ENCODE measurements at places on chromosomes 6 and 20.
A peak's percentile ranks its signal among the peaks of the same experiment; 100 is the strongest.

- no peak for DNase-seq
Observed at GRCh38 chr6:160082627-160083026, 39.0 kb upstream of the SLC22A1 start.

- DNase-seq, result no peak
Observed at GRCh38 chr6:12289933-12290820, at the start of gene EDN1. EDN1 (plus strand) TSS chr6:12290361; CDS start chr6:12290630, 269 bp downstream.

GRCh38 chr20:44415833-44416715 is 59.6 kb upstream of the TTPAL start:
- DNase-seq, result no peak

DNA sequence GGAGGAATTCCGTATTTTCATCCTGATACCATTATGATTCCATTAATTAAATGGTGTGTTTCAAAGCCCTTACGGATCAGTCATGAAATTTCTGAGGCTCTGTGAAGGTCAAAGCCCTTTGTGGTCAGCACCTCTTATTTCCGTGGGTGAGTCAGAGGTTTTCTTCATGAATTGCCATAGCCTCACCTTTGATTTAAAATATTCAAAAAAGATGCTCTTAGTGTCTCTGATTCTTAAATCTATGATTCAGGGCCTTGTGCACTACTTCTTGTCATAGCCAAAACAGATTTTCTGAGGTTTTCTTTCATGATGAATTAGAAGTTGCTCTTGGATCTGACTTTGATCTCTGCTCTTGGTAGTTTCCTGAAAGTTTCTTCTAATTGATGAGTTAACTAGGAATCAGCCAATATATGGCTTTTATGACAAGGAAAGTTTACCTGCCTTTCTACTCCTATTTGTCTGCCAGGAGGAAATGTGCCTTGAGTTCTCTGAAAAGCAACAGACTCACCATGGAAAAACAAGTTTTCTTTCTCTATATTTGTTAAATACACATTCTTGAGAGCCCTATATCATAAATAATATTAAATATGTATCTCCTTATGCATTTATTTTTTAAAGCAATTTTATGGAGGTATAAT is 613.0 kb downstream of the UTRN start:
- DNase-seq, result no peak

- DNase-seq, result no peak
Observed at GRCh38 chr6:71681234-71681867, 205.0 kb upstream of the RIMS1 start.

- DNase-seq, result no peak
Observed at GRCh38 chr6:16295060-16295459, 56.7 kb downstream of the GMPR start.

GRCh38 chr6:152124429-152125074 is 317.1 kb downstream of the ESR1 start:
- no peak for DNase-seq

- DNase-seq, result no peak
Observed at GRCh38 chr20:15069355-15069754, 731.9 kb upstream of the FLRT3 start.

GRCh38 chr6:39128832-39129231 is 13.8 kb upstream of the SAYSD1 start:
- DNase-seq, result no peak

- DNase-seq, result no peak
Observed at GRCh38 chr20:46057856-46058598, 29.0 kb downstream of the SLC12A5 start.

DNA sequence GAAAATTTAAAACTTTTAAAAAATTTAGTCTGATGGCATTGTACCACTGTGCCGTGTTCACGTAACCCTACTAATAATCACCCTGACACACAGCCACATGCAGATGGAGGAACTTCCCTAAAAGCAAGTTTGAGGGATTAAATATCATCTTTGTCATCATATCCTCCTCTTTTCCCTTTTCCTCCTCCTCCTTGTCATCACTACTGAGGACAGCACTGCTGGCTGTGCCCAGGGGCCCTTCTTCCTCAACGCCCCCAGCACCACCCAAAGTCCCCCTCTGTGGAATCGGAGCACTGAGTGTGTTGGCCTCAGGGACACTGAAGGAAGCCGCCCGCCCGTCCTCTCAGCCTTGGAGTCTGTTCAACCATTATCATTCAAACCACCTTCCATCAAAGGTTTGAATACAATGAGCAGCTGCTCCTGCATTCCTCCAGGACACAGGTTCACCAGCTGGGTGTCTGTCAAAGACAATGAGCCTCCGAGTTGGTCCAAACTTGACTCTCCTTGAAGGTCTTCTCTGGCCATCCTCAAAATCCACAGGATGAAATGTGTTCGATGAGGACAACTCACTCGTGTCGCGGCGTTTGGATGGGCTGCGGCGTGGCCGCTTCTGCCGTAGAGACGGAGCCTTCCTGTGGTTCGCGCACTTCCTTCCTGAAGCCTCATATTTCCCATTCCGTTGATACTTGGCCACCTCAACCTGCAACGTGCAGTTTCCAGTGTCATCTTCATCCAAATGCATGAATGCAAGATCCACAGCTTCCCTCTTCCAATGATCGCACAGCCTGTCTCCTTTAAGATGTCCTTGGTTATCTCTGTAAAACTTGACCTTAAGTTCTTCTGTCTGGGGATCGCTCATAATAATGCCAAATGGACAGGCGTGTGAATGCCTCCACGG is 23.3 kb downstream of the NQO2 start:
- peak; percentile 19 for DNase-seq

- no peak for DNase-seq
Observed at GRCh38 chr20:9348316-9348715, 166.1 kb upstream of the LAMP5 start.

GRCh38 chr6:42313038-42313437 is 95.4 kb upstream of the MRPS10 start:
- no peak for DNase-seq

DNA sequence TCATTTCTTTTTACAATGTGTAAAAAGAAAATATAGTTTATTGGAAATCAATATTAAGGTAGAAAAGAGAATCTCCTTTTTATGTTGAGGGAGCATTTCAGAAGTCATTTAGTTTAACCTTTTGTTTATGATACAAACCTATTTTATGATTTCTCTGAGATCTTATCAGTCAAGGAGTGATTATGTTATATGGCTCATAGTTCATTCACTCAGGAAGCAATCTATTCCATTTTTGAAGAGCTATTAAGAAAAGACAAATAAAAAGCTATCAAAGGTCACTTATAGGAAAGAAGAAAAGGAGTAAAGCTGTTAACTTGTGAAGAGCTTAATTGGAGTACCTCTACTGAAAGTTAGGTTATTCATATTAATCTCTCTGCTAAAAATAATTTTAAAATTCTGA is 526.6 kb upstream of the JAG1 start:
- no peak for DNase-seq

GRCh38 chr6:158770533-158771330 is 48.4 kb downstream of the EZR start:
- DNase-seq, result no peak

DNA sequence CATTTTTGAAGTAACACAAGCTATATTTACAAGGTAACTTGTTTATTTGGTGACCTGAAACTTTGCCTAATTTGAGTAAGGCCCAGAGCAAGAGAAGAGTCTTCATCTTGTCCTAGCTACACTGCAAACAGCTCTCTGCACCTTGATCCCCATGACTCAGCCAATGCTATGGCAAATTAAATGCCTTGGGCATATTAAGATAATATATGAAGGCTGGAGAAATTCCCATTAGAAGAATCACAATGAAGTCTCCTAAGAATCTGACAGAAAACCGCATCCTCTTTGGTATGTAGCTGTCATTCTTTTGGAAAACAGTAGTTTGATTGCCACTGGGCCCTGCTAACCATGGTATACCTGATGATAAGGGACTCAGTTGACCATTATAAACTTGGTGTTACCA is 204.5 kb downstream of the UBE3D start:
- no peak for DNase-seq

DNA sequence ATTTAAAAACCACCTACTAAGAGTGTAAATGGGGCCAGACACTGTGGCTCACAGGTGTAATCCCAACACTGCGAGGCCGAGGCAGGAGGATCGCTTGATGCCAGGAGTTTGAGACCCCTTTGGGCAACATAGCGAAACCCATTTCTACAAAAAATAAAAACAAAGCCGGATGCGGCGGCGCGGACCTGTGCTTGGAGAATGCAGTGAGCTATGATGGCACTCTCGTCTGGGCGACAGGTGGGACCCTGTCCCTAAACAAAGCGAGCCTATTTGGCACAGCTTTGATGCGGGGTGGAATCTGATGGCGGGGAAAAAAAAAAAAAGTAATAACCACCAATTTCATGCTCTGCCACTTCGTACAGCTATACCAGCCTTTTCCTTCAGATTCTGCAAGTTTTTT is 1.1 kb downstream of the TCP1 start:
- DNase-seq, result no peak

DNA sequence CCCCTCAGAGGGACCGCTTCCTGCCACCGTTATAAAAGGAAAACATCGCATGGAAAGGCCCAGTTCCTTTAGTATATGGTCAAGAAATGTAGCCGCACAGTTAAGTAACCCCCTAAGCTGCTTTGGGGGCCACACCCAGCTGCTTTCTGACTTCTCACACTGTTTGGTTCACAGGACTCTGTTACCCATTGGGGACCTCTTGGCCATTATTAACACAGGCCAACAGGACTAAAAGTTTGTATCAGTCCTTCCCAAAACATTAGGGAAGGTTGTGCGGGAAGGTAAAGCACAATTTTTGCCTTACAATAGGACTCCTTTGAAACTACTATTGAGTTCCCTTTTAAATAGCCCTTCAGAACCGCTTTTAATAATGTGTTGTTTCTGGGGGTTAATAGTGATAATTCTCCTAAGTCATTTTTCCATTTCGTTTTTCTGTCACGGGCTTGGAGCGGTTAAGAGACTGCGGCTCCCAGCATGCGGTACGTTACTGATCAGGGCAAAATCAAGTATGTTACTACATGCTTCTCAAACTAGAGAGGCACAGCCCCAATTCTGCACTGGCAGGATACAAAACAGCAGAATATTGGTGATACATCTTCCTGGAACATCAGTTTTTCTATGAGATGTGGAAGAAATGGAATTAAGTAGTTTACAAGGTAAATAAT is 668 bp upstream of the RPP40 start:
- no peak for DNase-seq

- no peak for DNase-seq
Observed at GRCh38 chr6:168448243-168448855, 7.4 kb downstream of the SMOC2 start.

- no peak for DNase-seq
Observed at GRCh38 chr20:37209193-37209592, 29.8 kb upstream of the MROH8 start.

GRCh38 chr6:135346747-135347146 is 150.8 kb downstream of the AHI1 start:
- no peak for DNase-seq

GRCh38 chr6:4975506-4975905 is 28.3 kb downstream of the RPP40 start:
- DNase-seq, result no peak

- no peak for DNase-seq
Observed at GRCh38 chr6:156948807-156949206, 171.6 kb downstream of the ARID1B start.

- DNase-seq, result no peak
Observed at GRCh38 chr6:10180138-10181074, 234.5 kb downstream of the TFAP2A start.

All from stimulated activated CD8-positive, alpha-beta memory T cell treated with anti-CD3 and anti-CD28 coated beads, Interleukin-4, amount 100 ng/mL, for 4 hours (primary cell).